ENCODE measurements at places on chromosomes 12 and 14. TPM values are rescaled to one million over a fixed set of nuclear protein-coding genes. Genes with fewer than 3 reads are reported as not detected.

DNA sequence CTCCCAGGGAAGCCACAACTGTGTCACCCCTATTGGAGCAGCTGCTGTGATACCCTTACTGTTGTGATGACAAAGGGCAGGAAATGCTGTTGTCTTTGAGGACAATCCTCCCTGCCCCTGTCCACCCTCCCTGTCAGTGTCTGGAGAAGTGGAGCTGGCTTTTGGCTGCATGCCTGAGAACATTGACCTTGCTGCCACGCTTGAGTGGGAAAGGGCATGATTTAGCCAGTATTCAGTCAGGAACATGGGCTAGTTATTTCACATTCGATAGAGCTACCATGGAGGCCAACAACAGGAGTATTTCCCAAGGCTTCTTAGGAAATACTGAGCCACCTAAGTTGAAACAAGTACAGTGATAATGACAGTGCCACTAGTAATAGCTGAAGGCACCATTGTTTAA lies 59.4 kb downstream of the MYRFL start:
- no peak for DNase-seq

Gene BCDIN3D
- 3.3 TPM for total RNA-seq

DNA sequence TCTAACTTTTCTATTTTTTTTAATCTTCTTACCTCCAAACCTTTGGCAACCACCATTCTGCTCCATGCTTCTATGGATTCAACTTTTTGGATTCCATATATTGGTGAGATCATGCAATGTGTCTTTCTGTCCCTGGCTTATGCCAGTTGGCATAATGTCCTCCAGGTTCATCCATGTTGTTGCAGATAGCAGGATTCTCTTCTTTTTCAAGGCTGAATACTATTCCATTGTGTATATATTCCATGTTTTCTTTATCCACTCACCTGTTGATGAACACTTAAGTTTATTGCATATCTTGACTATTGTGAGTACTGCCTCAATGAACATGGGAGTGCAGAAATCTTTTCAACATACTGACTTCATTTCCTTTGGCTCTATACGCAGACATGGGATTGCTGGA lies 21.2 kb upstream of the SLC38A4 start:
- no peak for DNase-seq

Gene CABP1
- total RNA-seq, result not detected

- no peak for DNase-seq
These were observed 117.1 kb upstream of the NCOR2 start for GRCh38 chr12:124684496-124684895.
